ENCODE measurements at places on chromosomes 5 and 9.

GRCh38 chr9:131523451-131524435 is 7.3 kb downstream of the UCK1 start:
- no peak for DNase-seq

DNA sequence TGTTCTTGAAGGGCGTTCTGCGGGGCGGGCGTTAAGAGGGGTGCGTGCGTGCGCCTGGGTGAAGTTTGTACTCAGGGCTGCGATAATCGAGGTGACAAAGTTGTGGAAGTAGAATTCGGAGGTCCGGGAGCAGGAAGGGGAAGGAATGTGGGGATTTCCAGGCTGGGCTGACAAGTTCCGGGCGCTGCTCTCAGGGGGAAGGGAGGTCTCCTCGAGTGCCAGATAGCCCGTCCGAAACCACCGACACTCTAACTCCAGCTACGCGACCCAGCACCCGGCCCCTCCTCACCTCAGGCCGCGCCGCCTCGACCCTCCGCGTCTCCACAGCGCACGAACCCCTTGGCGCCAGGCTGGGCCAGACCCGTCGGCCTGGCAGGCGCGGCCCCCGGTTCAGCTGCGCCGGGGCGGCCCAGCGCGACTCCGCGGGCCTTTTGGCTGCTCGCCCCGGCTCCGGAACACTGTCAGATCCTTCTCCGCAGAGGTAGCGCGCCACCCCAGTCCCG is at the start of gene IL6ST:
Gene IL6ST, minus strand, starts transcription at position 469 of the 503 bp plus-strand sequence. CDS start 18,685 bp downstream, outside the sequence.
- no peak for DNase-seq

DNA sequence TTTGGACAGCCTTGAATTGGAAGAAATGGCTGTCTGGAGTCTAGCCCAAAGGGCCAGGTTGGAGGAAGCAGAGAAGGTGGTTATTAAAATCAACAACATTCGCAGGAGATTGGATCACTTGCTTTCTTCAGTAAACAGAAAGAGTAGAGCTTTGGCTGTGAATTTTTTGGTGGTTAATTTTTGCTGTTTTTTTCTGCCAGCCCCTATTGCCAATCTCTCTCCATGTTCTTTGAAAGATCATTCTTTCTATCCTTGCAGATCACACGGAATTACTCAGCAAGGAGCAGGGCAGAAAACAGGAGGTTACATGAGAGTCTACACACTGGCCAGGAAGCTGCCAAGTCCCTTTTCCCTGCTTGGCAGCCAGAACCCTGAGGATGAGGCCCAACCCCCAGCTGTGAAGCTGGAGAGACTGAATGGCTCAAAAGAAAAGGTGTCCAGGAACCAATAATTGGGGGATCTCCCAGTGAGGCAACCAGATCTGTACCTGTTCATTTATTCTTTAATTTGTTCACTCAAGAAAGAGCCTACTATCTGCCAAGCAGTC is 13.0 kb downstream of the GLRX start:
- DNase-seq: no peak

DNA sequence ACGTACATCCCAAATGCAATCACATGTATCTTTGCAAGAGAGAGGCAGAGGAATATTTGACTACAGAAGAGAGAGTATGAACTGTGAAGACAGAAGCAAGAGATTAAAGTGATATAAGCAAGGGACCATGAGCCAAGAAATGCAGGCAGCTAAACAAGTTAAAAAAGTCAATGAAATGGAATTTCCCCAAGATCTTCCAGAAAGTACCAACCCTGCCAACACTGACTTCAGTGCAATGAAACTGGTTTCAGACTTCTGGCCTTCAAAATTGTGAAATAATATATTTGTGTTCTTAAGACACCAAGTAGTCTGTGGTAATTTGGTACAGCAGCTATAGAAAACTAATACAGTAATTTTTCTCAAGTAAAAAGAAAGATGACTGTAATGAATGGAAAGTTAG is 20.9 kb downstream of the FOXI1 start:
- DNase-seq: no peak

- DNase-seq: no peak
These were observed 137.8 kb downstream of the KCNIP1 start for GRCh38 chr5:170641589-170642031.

GRCh38 chr9:99336005-99336404 is 113.9 kb downstream of the SEC61B start:
- DNase-seq: no peak

DNA sequence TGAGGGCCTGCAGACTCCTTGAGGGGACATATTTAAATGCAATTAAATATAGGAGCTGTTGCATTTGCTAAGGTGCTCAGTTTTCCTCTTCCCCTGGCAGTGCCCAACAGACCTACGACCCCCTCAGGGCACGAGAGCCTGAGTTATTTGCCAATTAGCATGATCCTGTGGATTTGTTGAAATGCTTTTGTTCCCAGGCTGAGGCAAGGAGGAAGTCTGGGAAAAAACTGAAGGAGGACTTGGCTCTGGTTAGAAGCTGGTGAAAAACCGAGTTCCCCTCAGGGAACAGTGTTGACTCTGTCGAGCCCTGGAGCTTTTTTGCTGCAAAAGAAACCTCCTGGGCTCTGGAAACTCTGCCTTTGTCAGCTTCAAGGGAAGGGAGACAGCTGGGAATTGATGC is 103.6 kb upstream of the SHB start:
- no peak for DNase-seq

DNA sequence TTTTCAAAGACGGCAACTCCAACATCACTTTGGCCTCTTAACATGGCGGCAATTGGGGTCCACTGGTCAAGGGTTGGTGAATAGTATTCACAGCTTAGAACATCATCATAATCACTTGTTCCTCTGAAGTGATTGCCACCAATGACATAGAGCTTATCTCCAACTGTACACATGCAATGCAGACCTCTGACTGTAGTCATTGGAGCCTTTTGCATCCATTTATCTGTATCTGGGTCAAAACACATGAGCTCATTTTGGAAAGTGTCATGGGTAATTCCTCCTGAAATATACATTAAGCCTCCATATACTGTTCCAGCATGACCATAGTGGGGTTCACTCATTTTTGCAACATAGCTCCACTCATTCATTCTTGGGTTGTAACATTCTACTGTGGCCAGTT is 2.0 kb downstream of the KLHL9 start:
- no peak for DNase-seq

GRCh38 chr5:40791715-40792139 is 6.4 kb downstream of the PRKAA1 start:
- DNase-seq: no peak

DNA sequence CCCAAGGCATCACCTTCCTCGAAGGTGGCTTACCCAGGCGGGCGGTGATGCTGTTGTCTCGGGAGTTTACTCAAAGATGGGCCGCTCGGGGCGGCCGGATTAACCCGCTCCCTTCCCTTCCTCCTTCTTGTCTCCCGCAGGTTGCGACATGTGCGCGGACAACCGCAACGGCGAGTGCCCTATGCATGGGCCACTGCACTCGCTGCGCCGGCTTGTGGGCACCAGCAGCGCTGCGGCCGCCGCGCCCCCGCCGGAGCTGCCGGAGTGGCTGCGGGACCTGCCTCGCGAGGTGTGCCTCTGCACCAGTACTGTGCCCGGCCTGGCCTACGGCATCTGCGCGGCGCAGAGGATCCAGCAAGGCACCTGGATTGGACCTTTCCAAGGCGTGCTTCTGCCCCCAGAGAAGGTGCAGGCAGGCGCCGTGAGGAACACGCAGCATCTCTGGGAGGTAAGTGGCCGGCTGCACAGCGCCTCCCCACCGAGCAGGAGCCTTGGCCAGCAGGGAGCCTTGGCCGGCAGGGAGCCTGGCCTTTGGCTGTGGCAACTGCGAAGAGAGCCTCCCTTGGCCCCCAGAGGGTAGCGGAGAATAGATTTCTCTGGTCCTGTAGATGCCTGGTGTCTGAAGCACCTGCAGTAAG is 10.6 kb downstream of the PRDM6 start:
- no peak for DNase-seq

DNA sequence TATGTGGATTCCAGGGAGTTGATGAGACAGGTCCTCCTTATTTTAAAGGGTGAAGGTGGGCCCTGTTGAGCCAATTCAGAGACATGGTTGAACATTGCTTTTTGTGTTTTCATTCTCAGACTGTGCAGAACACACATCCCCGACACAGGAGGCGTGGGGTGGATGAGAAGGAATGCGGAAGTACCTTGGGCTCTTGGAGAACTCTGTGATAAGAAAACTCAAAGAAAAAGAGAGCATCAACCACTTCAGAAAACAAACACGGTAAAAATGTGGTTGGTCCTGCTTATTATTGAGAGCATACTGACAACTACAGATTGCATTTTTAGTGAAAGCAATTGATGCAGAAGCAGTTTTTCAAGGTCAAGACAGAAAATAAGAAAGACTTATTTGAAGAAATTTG is 659.8 kb downstream of the IRX1 start:
- no peak for DNase-seq

DNA sequence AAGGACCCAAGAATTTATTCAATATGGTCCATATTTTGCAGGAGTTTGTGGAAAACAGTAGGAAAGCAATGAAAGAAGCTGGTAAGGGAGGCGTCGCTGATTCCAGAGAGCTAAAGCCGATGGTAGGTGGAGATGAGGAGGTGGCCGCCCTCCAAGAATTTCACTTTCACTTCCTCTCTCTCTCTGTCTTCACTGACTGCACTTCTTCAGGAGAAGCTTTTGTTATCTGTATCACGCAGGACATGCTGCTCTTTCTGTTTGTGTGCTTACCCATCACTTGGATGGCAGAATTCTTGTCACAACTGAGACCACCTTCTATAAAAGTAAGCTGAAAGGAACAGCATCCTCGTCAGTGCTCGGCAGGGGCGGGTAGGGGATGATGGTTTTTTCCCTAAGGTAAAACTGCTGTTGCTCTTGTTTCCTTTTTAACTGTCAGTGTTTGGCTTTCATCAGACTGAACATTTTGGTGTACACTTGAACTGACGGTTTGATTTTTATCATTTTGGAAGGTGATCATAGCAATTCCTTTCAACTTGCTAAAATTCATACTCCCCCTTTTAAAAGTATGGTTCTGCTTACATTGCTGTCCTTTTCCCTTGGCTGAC is 62.4 kb upstream of the FSD1L start:
- DNase-seq: no peak

DNA sequence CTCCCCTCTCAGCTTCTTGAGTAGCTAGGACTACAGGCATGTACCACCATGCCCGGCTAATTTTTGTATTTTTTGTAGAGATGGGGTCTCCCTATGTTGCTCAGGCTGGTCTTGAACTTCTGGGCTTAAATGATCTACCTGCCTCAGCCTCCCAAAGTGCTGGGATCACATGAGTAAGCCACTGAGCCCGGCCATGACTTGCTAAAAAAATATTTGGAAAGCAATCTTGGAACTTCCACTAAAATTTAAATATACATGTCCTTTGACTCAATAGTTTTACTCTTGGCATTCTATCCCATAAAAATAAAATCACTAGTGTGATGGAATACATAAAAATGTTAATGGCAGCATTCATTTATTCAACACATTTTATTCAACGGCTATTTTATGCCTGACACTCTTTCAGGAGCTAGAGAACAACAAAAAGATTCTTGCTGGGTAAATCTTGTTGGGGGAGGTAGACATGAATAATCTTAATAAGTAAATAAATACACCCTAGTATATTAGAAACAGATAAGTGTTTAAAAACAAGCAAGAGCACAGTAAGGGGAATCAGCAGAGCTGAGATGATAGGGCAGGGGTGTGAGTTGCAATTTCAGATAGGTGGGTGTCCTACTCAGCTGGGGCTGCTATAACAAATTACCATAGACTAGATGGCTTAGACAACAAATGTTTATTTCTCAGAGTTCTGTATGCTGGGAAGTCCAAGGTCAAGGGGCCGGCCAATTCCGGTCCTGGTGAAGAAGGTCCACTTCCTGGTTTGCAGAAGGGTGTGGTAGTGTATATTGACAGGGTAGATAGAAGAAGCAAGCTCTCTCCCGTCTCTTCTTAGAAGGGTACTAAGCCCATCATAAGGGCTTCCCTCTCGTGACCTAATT is 50.7 kb downstream of the KCNV2 start:
- DNase-seq: no peak

DNA sequence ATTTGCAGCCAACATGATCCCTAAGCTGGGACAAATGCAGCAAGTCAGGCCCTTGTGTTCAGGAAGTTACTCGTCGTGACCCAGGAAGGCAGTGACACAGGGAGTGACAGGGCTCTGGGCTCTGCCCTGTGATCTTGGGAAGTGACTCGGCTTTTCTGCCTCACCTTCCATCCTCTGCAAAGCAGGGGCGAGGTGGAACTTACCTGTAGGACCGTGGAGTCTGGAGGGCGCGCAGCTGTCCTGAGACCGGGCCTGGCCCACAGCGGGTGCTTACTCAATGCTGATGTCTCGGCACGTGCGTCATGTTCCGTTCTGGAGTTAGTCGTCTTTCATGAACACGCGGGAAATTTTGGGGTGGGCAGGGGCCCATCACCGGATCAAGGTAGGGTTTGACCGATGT is 22.8 kb upstream of the LPCAT1 start:
- DNase-seq: no peak

GRCh38 chr5:76341651-76342334 is 61.3 kb upstream of the IQGAP2 start:
- DNase-seq: no peak

- no peak for DNase-seq
These were observed 26.8 kb upstream of the PHF2 start for GRCh38 chr9:93549611-93550010.

DNA sequence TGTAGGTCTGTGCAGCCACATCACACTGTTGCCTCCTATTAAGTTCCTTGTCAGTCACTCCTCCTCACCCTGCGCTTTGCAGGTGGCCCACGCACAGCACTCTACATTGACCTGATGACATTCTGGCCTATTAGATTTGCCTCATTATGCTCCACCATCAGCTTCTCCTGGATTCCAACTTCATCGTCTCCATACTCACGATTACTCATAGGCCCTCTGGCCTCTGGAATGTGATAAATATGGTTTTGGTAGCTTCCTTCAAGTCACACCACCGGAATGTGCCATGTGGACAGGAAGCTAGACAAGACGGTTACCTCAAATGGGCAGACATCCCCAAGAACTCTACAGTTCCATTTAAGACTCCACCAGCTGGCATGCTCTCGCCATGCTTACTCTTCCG is 158.0 kb upstream of the LHFPL2 start:
- peak; percentile 89 for DNase-seq

- DNase-seq: no peak
These were observed 167.8 kb downstream of the COL23A1 start for GRCh38 chr5:178422400-178422775.

DNA sequence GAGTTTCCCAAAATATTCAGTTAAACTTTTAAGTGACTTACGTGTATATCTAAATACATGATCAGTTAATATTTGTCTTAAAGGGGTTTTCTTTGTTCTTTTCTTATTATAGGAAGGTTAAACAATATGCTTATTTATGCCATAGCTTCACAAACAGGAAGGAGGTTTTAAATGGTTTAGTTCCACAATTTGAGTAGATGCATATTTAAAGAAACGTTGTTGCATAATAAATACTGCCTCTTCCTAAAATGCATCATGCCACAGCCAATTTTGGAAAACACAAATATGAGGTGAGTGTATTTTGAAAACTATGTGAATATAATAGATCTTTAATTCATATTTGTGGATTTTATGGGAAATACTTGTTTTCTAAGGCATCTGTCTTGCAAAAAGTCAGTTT is 2.5 kb upstream of the ADRB2 start:
- no peak for DNase-seq

GRCh38 chr9:34988218-34989002 is 1.1 kb upstream of the DNAJB5 start:
- no peak for DNase-seq

All from GM04503 (cell line).